Nephron progenitor cell (in vitro differentiated cells): ENCODE measurements at places on chromosomes 12 and 14.

DNA sequence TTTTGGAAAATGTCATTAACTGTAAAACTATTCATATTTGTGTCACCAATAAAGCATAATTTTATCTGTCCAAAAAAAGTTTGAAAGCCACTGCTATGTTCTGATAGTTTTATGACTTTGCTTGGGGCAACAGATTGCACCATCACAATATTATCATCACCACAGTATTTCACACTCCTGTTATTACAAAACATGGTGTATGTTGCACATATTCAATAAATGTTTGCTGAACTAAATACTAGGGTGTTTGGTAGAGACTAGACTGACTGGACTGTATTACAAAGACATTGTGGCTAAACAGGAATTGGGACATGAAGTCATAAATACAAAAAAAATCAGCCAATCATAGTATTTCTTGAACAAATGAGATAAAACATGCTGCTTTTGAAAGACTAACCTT is 55.1 kb downstream of the PAWR start:
- no peak overlapping the region for H3K27ac ChIP-seq
- no peaks in the 10 kb centered on the region for H3K36me3 ChIP-seq
- H3K4me3 ChIP-seq = no peak overlapping the region

- no peaks in the 10 kb centered on the region for H3K36me3 ChIP-seq
- no peaks in the 10 kb centered on the region for H3K4me1 ChIP-seq
- DNase-seq = no peak
- peaks cover 21% of the 10 kb centered on the region for H3K27me3 ChIP-seq
- H3K4me3 ChIP-seq = no peak overlapping the region
- H3K27ac ChIP-seq = no peak overlapping the region
These were observed 166.9 kb downstream of the BRMS1L start for GRCh38 chr14:35992816-35993683.

GRCh38 chr12:1473418-1473817 is 121.0 kb downstream of the FBXL14 start:
- H3K36me3 ChIP-seq = peaks cover 36% of the 10 kb centered on the region
- DNase-seq = no peak
- peaks cover 36% of the 10 kb centered on the region for H3K4me1 ChIP-seq
- no peak overlapping the region for H3K4me3 ChIP-seq
- peak overlapping the region; percentile 58 for H3K27ac ChIP-seq
- peaks cover 2% of the 10 kb centered on the region for H3K27me3 ChIP-seq

GRCh38 chr14:102579696-102580549 is 12.5 kb upstream of the RCOR1 start:
- H3K4me3 ChIP-seq = no peak overlapping the region
- DNase-seq = no peak
- no peak overlapping the region for H3K27ac ChIP-seq
- peaks cover 59% of the 10 kb centered on the region for H3K4me1 ChIP-seq

DNA sequence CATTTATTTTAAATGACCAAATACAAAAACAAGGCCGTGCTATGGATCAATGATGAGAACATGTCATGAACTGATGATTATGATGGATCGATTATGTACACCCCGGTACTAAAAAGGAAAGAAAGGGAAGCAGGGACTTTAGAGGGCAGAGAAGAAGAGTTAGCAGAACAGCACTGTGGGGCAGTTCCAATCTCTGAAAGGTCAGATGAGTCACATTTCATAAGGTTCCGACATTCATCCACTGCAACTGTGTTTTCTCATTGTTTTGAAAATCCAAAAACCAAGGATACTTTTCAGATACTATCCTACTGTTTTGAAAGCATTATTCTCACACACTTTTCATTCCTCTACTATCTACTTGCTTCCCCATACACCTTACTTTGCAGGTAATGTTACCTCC is 169.3 kb downstream of the STXBP6 start:
- H3K36me3 ChIP-seq = no peaks in the 10 kb centered on the region
- H3K4me1 ChIP-seq = peaks cover 17% of the 10 kb centered on the region
- no peaks in the 10 kb centered on the region for H3K27me3 ChIP-seq
- H3K4me3 ChIP-seq = no peak overlapping the region

GRCh38 chr14:68111853-68112270 is 292.3 kb downstream of the RAD51B start:
- H3K27me3 ChIP-seq = no peaks in the 10 kb centered on the region
- no peaks in the 10 kb centered on the region for H3K36me3 ChIP-seq
- no peak overlapping the region for H3K27ac ChIP-seq
- H3K4me1 ChIP-seq = peaks cover 31% of the 10 kb centered on the region
- no peak for DNase-seq

- peak; percentile 50 for DNase-seq
- H3K27ac ChIP-seq = peak overlapping the region; percentile 23
- H3K36me3 ChIP-seq = no peaks in the 10 kb centered on the region
- H3K27me3 ChIP-seq = peaks cover 16% of the 10 kb centered on the region
- peaks cover 77% of the 10 kb centered on the region for H3K4me1 ChIP-seq
These were observed 27.7 kb downstream of the KRT18 start for GRCh38 chr12:52976574-52977071.

DNA sequence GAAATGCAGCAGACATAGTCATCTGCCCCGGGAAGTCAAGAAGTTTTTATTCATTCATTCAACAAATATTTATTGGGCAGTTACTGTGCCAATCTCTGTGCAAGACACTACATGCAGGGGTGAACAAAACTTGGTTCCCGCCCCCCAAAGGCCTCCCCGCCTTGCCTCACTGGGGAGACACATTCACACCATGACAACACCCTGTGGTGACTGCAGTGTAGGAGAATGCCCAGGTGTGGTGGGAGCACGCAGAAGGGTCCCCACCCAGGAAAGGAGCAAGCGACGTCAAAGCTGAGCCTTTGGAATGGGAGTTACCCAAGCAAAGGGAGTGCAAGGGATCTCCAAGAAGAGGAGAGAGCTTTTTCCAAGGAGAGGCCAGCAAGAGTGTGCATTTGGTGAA is 1.6 kb upstream of the AQP6 start:
- H3K36me3 ChIP-seq = no peaks in the 10 kb centered on the region
- no peak overlapping the region for H3K27ac ChIP-seq
- peaks cover 32% of the 10 kb centered on the region for H3K4me1 ChIP-seq
- peaks cover 7% of the 10 kb centered on the region for H3K27me3 ChIP-seq

- H3K27me3 ChIP-seq = peaks cover 62% of the 10 kb centered on the region
- H3K27ac ChIP-seq = no peak within 1 kb of the TSS
- peaks cover 35% of the 10 kb centered on the region for H3K4me1 ChIP-seq
- H3K4me3 ChIP-seq = peak within 1 kb of the TSS; percentile 82
- peak; percentile 67 for DNase-seq
These were observed at the start of gene DDN for GRCh38 chr12:48999371-49000131. Gene DDN, minus strand, starts transcription at chr12:48999375. Its CDS starts 88 bp downstream, at chr12:48999287.

- DNase-seq = no peak
- no peaks in the 10 kb centered on the region for H3K27me3 ChIP-seq
- peaks cover 24% of the 10 kb centered on the region for H3K4me1 ChIP-seq
- peak overlapping the region; percentile 100 for H3K4me3 ChIP-seq
- peaks cover 17% of the 10 kb centered on the region for H3K36me3 ChIP-seq
- peak overlapping the region; percentile 57 for H3K27ac ChIP-seq
These were observed 1.6 kb downstream of the ZFC3H1 start for GRCh38 chr12:71661977-71662530.

DNA sequence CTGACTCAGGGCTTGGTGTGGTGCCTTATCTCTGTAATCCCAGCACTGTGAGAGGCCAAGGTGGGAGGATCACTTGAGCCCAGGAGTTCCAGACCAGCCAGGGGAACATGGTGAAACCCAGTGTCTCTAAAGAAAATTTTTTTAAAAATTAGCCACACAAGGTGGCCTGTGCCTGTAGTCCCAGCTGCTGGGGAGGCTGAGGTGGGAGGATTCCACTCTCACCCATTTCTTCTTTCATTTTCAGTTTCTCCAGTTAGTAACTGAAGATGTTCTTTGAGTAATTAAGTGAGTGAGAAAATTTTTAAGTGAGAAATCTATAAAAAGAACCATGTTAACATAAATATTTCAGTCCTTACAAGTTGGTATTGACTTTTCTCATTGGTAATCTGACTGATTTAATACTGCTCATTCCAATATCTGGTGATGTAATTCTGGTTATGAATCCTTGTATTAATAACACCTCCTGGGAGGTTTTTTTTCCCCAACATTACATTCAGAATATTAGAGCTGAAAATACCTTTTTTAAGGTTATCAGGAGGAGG is 6.1 kb downstream of the METTL3 start:
- peaks cover 25% of the 10 kb centered on the region for H3K4me1 ChIP-seq
- H3K27me3 ChIP-seq = no peaks in the 10 kb centered on the region
- H3K27ac ChIP-seq = no peak overlapping the region
- DNase-seq = no peak
- no peak overlapping the region for H3K4me3 ChIP-seq

GRCh38 chr14:26887847-26888246 is 290.0 kb upstream of the NOVA1 start:
- H3K36me3 ChIP-seq = no peaks in the 10 kb centered on the region
- H3K4me1 ChIP-seq = no peaks in the 10 kb centered on the region
- no peak overlapping the region for H3K4me3 ChIP-seq
- DNase-seq = no peak

- no peaks in the 10 kb centered on the region for H3K27me3 ChIP-seq
- DNase-seq = no peak
- H3K4me3 ChIP-seq = no peak overlapping the region
- no peak overlapping the region for H3K27ac ChIP-seq
These were observed 892.9 kb upstream of the USP15 start for GRCh38 chr12:61367281-61367785.

- H3K27ac ChIP-seq = no peak overlapping the region
- no peak overlapping the region for H3K4me3 ChIP-seq
- H3K27me3 ChIP-seq = no peaks in the 10 kb centered on the region
- no peaks in the 10 kb centered on the region for H3K36me3 ChIP-seq
- no peak for DNase-seq
These were observed 84.5 kb downstream of the CHGA start for GRCh38 chr14:93007225-93007997.
